ENCODE measurements at places on chromosomes 3 and 15.
A peak's percentile ranks its signal among the peaks of the same experiment; 100 is the strongest.

- no peak for DNase-seq
Measured at GRCh38 chr15:35000511-35000910, 12.4 kb upstream of the ZNF770 start.

DNA sequence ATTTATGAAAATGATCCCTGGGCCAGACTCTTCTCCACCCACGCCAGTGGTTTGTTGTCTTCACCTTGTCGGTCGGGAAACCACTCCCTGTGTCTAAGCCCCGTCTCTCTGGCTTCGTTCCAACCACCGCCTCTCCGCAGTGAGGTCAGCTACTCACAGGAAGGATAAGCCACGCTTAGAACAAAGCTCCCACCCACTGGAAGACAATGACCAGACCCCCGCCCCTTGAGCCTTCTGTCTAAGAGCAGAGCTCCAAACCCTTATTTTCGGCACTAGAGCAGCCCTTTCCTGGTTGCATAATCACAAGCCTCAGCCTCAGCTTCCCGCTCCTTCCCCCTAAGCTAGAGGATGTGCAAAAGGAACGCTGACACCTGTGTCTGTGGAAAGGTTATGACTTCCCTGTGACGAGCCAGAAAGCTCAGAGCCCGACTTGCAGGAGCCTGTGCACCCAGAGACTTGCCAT, 114.9 kb upstream of the MEF2A start:
- no peak for DNase-seq

DNA sequence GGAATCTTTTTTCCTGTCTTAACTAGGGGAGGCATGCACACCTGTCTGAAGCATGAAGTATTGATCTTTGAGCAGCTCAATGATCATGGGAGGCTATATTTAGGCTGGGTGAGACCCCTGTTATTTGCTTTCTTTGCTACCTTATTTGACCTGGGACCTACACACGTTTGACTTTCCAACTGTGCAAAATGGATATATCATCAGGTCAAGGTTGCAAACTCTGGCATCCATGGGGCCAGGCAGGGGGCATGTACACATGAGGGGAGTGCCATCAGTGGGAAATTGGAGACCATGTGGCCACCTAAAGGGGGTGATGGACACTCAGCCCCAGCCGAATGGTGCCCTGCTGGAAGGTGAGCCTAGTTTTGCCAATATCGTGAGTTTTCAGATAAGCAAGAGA, 174.2 kb downstream of the FEZF2 start:
- DNase-seq = no peak

DNA sequence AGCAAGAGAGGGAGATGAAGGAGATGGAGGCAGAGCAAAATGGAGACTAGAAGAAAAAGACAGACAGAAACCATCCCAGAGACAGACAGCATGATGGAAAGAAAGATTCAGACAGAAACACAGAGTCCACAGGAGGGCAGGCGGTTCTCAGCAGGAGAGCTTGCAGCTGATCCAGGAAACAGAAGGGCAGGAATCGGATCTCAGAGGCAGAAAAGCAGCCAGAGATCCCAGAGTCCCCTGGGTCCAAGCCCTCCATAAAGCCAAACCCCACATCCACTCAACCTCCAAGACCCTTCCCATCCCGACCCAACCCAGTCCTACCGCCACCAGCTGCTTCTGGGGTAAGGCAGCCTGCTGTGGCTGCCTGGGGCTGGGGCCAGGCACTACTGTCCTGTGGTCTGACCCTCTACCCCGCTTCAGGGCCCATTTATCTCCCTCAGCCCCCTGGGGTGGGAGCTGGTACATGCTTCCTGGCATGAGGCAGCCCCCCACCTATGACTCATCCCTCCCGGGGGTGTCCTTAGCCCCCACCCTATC, at the start of gene UCN2:
TSS of gene UCN2 (minus strand) at position 400 of the 537 bp plus-strand sequence. CDS start 657 bp downstream, outside the sequence.
- no peak for DNase-seq

DNA sequence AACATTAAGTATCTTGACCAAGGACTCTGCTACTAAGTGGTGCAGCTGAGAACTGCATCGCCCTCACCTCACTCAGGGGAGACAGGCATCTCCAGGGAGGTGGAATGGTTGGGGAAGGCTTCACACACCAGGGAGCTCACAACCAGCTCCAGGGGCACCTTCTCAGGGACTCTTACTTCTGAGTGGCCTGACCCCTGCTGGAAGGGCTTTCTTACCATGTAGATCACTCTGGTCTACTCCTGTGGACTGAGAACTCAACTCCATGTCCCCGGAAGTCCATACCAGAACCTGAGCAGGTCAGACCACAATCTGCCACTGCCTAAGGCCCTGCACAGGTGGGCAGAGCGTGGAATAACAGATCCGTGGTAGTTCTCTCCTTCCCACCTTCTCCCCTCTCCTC, 140.5 kb downstream of the TLE3 start:
- DNase-seq = no peak

DNA sequence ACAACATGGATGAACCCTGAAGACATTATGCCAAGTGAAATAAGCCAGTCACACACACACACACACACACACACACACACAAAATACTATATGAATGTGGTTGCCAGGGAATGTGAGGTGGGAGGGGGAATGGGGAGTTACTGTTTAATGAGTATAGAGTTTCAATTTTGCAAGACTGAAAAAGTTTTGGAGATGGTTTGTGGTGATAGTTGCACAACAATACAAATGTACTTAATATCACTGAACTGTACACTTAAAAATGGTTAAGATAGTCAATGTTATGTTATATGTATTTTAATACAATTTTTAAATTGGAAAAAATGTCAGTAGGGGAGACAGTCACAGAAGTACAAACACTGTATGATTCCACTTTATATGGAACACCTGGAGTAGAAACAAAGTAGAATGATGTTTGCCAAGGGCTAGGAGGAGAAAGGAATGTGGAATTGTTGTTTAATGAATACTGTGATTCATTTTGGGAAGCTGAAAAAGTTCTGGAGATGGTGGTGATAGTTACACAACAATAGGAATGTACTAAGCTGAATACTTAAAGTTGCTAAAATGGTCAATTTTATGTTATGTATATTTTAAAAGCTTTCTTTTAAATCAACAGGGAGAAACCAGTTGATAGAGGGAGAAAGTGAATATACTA, 76.6 kb downstream of the RPL39L start:
- DNase-seq = no peak

DNA sequence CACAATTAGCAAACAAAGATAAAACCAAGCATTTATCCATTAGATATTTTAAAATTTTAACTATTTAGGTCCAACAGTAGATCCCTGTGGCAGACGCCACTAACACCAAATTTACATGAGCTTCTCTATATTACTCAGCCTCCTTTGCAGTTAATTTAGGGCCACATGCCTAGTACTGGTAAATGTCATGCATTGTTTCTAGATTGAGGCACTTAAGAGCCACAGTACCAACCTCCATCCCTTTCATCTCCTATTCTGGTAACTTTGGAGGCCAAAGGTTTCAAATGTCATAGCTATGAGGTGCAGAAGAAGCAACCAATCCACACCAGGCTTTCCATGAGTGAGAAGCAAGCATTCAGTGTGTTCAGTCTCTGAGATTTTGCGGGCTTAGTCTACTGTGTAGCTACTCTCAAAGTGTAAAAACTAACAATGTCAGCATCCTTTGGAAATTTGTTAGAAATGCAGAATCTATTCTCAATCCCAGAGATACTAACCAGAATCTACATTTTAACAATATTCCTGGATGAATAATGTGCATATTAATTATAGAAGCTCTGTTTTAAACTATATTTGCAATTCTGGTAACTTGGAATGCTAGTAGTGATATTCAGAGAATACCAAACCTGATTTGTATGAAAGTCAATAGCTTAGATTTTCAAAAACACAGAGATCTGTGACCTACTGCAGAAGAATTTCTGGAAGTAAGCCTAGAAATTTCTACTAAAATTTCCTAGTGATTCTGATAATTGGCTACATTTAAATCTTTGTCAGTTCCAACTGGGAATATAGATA, 206.3 kb upstream of the CD96 start:
- no peak for DNase-seq

- no peak for DNase-seq
Measured at GRCh38 chr15:74130155-74130848, at the start of gene ISLR2. Gene ISLR2, plus strand, starts transcription at chr15:74130586. Its CDS starts 2,169 bp downstream, at chr15:74132755.

- no peak for DNase-seq
Measured at GRCh38 chr3:36428445-36428844, 48.1 kb downstream of the STAC start.

GRCh38 chr3:11627612-11628011, 16.1 kb downstream of the VGLL4 start:
- DNase-seq = no peak

DNA sequence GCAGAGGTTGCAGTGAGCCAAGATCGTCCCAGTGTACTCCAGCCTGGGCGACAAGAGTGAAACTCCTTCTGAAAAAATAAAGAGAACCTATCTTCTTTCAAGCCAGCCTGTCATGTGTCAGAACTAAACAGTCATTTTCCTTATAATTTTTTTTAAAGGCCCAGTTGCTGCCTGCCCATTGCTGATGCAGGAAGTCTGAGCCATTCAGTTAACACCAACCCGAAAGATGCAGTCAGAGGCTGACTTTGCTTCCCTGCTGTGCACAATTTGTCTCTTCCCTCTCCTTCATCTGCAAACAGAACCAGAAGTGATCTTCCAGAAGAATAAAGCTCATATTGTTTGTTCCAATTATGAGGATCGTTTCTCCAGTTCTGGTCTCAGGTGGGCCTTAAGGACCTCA, 220.6 kb downstream of the SLCO3A1 start:
- no peak for DNase-seq

DNA sequence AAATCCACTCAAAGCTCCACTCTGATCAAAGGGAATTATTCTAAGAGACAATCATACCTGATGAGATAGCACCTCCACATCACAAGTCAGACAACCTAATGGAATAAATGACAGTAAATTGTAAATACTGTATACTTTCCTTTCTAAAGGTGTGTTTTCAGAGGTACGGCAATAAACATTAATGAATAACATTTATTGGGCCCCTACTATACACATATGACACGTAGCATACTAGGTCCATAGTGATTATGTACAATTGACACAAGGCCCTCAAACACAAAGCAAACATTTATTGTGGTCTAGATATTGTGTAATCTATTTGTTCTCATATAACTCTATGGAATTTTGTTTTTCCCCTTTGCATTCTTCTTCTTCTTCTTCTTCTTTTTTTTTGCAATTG, 429.8 kb downstream of the FOXP1 start:
- peak; percentile 22 for DNase-seq

DNA sequence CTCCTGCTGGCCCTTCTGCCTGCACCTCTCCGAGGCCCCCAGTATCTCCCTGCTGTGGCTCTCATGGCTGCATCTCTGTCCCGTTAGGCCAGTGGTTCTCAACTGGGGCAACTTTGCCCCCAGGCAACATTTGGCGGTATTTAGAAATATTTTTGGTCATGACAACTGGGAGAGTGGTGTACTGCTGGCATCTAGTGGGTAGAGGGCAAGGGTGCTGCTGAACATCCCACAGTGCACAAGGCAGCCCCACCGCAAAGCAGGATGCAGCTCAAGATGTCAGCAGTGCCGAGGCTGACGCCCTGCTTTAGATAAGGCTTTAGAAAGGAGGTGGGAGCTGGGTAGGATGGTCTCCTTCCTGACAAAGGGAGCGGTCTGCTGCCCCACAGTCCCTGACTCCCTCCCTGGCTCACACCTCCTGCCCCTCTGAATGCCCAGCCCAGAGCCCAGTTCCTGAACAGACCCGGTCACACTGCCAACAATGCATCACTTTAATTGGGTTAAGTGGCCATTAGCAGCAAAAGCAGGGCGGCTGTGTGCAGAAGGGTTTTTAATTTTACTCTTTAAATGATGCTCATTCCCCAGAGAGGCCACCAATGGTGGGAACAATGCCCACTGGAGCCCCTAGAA, 68.8 kb upstream of the TMEM115 start:
- no peak for DNase-seq

Measured in NCI-H2081 (cell line).